A549 (cell line): ENCODE measurements at places on chromosomes 13 and 19. TPM values are rescaled to one million over a fixed set of nuclear protein-coding genes. Genes with fewer than 3 reads are reported as not detected.
A peak's percentile ranks its signal among the peaks of the same experiment; 100 is the strongest.

DNA sequence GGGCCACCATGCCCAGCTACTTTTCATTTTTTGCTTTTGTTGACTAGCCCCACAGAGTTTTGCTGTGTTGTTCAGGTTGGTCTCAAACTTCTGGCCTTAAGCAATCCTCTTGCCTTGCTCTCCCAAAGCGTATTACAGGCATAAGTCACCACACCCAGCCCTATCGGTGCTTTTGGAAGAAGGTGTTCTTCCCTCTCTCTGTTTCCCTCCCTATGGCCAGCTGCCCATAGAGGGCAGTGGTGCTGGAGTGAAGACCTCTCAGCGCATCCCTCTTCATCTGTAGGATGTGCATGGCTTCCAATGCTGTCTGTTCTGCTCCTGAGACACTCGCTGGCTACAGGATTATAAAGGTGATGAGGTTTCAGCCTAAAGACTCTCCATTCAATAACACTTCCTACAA lies 1.3 kb upstream of the CD22 start:
- DNase-seq: peak; percentile 55

GRCh38 chr19:14091081-14091812 lies 696 bp upstream of the SAMD1 start:
- peak; percentile 62 for DNase-seq

DNA sequence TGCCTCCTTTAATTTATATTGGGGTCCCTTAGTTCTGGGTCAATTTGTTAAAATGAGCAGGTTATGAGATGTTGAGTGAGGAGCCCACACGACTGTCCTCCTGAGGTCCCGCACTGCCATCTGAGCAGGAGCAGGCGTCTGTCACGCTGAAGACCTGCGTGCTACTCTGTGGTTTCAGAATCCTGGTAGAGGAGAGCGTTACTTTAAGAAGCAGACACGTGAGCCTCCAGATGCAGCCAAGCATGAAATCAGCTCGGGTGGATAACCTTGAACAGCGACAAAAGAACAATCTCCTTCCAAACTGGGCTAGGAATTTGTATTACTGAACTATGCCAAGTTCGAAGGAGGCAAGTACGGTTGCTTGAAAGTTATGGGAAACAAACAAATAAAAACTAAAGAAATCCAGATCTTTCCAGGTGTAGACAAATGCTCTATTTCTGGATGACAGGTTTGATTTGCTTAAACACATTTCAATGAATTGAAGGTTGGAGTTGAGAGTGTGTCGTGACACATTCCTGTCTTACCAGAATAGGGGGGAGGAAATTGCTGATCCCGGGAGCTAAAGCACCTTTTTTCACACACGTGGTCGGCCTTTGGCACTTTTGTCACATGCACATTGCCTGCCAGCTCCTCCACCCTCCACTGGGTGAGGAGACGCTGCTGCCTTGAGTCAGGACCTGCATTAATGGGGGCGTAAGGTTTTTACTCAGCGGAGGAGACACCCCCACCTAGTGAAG lies 945.5 kb upstream of the SLC10A2 start:
- DNase-seq: no peak

- peak; percentile 51 for DNase-seq
Observed at GRCh38 chr19:48878196-48879024, 6.2 kb downstream of the PPP1R15A start.

The SBSN gene
- 0.67 to 1.1 TPM (median 0.89 TPM) in 3 replicates for polyA plus RNA-seq

DNA sequence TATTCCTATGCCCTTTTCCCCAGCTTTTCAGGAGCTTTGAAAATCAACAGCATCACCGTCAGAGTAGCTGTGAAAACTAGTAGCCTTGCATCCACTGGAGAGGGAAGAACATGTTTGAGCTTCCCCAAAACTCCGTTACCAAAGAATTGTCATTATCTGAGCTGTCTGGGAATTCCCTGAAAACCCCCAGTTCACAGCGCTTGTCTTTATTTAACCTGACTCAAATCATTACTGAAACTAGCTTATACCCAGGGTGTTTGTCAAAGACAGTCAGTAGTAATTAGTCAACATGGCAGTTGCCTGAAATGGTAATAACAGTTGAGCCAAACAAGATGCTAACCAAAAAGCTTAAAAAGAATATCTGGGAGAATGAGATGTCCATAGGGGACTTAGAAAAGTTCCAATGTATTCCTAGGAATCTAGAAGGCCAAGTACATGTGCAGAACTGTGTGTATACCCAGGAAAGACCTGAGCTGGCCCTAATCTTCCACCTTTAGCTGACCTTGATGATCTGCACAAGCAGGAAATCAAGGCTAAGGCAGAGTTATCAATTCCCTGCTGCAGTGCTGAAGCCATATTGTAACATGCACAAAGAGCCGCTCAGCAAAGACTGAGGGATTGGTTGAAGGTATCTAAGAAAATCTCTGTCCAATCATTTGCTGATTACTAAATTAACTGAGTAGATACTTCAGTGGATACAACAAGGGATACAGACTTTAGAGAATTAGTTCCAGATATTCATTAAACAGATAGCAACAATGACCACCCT lies 130.8 kb downstream of the KL start:
- DNase-seq: no peak

- no peak for DNase-seq
Observed at GRCh38 chr19:56764196-56764695, 76.3 kb downstream of the PEG3 start.

GRCh38 chr19:49570138-49570856 lies 10.1 kb downstream of the NOSIP start:
- peak; percentile 92 for DNase-seq

DNA sequence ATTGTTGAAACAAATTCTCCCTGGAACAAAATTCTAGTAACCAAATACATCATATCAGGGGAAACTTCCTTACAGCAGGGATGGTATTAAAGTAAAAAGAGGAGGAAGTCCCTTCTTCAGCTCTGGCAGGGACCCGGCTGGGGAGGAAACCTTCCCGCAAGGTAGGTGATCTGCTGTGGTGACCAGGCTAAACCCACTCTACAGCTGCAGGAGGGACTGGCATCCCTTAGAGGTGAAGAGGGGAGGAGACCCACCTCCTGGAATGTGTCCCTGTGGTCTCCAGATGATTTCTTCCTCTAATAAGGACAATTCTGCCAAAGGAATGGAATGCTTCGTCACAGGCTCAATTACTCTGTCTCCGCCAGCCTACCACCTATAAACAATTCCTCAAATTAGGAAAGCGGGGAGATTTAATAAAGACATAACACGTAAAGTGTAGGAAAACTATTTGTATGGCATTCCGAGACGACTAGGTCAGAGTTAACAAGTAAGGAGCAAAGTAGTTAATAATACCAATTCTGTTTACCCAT lies 637 bp upstream of the PDS5B start:
- no peak for DNase-seq
